T-helper 9 cell (primary cell): ENCODE measurements at places on chromosomes 5 and 9.

DNA sequence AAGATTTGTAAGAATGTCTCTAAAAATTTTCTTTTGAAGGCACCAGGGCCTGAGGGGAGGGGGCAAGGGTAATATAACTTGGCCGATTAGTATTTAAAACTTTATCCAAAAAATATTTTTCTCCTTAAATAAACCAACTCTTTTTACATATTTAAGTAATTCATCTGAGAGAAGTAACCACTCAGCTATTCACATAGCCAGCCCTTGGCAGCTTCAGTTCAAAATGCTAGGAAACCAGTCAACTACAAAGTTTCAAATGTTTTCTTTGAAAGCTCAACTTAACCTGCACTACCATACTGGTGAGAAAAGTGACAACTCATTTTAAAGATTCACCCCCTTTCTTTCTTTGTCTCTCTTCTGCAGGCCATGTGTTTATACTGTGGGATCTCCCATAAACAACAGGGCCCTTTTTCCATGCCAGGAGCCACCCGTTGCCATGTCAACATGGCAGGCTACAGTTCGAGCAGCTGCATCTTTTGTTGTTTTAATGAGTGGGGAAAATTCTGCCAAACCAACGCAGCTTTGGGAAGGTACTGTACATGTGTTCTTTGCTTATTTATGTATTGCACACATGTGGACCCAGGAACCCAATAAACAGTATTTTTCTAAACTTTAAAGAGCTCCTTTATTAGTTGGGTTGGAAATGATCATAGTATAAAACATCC lies 46.3 kb downstream of the AOPEP start:
- DNase-seq = no peak

- DNase-seq = no peak
Observed at GRCh38 chr5:34804913-34805312, 34.1 kb upstream of the TTC23L start.

DNA sequence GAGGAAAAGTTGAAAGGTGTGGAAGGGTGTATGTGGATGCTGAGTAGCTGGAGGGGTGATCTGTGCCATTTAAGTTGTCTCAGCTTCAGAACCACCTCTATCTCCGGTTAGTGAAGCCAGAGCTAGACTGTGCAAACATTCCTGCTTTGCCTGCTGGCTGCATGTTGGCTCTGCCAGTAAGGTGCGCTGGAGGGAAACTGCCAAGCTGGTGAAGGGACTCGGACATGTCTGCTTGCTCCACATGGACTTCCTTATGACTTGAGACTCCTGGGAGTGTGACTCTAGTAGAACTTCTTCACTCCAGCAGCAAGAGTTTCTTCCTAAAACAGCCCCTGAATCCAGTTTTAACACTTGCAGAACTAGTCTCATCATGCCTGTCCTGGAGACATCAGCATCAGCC lies 27.9 kb downstream of the DAB2 start:
- DNase-seq = no peak

DNA sequence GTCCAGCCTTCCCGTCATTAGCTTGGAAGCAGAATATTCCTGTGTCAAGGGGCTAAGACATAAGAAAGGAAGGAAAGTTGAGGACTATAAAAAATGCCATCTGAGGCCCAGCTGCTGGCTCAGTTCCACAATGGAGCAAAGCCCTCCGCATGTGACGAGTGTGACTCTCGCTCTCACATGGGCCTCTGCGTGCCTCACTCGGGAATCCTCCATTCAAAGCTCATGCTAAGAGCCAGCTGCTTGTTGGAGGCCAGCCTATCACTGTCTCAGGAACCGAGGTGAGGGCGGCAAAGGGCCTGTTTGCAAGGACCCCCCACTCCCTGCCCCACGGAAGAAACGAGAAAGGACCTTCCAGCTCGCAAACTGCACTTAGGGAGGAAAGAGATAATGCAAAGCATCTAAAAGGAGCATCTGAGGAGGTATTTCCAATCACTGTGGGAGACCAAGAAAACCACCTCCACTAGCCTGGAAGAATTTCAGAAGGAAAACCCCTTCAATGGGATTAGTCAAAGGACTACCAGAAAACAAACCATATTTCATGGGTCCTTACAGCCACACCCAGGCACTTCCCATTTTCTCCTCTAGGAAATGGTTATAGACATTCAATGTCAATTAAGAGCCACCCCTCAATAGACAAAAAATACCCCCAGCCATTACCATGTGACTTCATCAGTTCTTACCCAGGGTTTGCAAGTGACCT lies 95.3 kb downstream of the PRRT1B start:
- no peak for DNase-seq

- DNase-seq = no peak
Observed at GRCh38 chr5:179129607-179130071, 69.5 kb downstream of the ZNF354C start.

DNA sequence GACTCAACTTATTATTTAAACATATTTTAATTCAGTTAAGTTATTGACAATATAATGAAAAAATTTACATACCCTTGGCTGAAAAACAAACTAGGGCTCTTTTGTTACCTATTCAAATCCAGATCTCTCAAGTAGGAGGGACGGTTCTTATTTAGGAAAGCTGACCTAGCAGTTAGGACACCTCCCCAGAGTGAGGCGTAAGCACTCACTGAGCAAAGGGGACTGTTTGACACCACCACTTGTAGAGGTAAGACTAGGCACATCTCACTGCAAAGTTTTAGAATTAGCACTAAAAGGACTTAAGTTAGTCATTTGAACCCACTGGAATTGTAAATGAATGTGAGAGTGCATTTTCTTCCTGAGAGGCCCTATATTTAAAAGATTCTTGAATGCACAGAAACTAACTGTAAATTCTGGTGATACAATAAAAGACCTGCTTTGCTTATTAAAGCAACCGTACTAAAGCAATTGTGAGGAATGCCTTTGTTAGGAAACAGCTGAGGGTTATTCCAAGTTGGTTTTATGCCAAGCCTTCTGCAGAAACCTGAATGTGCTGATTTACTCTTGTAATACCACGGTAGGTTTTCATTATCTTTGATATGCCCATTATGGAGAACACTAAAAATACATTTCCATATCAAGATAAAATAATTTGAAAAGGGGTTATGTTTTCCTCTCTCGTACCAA lies 16.2 kb downstream of the HACD4 start:
- DNase-seq = no peak

DNA sequence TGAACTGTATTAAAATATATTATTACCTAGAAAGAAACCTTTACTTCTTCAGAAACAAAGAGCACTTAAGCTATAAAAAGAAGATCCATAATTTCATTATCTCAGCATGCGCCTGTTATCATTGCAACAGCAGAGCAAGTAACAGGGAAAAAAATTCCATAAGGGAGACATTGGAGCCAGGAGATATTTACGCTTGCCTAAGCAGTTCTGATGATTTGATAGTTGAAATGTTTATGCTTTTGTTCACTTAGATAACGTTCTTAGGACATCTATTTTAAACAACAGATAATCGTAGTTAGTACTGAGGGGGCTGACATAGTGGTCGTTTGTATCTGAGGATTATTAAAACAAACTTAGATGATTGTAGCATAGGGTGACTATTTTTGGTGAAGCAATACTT lies 252.5 kb downstream of the NNT start:
- no peak for DNase-seq
